ENCODE measurements at places on chromosomes 2 and 18.

DNA sequence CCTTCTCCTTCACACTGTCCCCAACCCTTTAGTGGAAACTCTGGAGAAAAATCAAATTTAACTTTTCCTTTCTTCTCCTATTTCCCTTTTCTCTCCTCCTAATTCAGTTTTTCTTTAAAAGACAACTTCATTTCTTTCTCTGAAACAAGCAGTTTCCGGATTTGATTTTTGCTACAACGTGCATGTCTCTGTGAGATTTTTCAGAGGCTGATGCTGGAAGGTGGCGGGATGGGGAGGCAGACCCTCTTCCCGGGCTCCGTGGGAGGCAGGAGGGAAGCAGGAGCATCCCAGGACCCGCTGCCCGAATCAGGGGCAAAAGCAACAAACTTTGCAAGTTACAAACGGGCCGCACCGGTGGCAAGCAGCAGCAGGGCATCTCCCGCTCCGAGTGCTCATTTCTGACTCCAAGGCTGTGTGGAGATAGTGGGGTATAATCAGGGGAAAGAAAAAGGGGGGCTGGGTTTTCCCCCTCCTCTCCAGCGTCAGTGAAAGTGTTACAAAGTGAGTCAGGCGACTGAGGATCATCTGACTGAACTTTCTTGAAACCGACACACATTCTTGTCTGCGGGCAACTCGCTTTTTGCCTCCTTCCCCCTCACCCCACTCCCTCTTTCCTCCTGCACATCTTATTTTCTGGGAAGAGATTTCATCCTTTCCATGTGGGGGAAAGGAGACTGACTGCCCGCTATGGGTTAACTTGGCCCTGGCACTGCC, 6.4 kb downstream of the ZEB2 start:
- DNase-seq = no peak

DNA sequence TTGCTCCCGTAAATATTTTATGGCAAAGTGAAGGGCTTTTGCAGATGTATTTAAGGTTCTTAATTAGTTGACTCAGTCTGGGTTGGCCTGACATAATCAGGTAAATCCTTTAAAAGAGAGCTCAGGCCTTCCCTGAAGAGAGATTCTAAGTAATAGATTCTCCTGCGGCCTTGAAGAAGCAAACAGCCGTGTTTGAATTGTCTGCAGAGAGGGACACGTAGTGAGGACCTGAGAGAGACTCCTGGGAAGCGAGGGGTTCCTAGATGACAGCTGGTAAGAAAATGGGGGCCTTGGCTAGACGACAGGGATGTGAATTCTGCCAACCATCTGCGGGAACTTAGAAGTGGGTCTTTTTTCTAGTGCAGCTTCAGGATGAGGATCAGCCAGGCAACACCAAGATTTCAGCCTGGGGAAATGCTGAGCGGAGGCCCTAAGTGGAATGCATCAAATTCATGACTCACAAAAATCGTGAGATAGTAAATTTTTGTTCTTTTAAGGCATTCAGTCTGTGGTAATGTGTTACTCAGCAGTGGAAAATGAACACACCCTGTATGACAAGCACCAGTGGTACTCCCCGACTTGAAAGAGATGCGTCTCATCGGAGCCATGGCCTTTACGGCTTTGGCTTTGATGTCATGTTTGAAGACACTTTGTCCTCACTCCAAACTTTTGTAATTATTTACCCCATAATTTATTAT, 62.1 kb upstream of the SMIM21 start:
- no peak for DNase-seq

DNA sequence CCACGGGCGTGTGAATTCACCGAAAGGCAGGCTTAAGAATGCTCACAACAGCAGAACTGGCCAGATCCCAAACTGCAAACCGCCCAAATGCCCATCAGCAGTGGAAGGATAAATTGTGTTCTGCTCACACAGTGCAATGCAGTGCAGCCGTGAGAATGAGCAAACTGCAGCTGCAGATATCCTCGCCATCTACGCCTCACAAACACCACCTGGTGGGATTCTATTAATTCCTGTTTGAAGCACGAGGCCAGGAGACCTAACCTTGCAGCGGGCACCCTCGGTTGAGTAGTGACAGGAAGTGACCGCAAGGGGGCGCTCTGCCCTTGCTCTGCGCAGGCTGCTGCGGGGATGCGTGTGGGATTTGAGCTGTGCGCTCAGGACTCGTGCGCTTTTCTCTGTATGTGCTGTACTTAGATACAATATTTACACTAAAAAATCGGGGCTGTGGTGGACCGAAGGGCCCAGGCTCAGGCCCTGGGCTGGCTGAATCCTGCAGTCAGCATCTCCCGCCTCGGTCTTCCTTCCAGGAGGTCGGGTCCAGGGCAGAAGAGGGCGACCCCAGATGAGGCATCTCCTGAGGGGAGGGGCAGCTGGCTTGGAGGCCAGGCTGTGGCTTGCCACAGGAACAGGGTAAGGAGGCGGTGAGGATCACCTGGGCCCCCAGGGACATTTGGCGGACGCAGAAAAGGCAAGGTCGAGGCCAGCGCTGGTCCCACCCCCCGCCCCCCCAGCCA, 19.8 kb upstream of the PDIA6 start:
- DNase-seq = peak; percentile 76

DNA sequence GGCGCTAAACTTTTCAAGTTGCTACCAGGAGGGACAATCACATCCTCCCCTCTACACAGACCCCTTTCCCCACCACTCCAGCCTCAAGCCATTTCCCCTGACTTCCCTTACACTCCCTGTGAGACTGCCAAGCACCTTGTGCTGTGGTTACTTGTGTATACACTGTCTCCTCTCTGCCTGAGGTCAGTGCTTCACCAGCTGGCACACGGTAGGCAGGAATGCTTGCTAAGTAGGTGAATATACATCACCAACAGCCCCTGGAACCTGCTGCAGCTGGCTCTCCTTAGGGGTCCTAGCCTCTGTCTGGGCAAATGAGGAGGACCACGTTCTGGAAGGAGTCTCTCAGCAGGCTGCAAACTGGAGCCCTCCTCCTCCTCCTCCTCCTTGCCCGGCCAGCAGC, 38.3 kb upstream of the ACAA2 start:
- no peak for DNase-seq

GRCh38 chr18:57167617-57168308, 20.9 kb downstream of the BOD1L2 start:
- no peak for DNase-seq

DNA sequence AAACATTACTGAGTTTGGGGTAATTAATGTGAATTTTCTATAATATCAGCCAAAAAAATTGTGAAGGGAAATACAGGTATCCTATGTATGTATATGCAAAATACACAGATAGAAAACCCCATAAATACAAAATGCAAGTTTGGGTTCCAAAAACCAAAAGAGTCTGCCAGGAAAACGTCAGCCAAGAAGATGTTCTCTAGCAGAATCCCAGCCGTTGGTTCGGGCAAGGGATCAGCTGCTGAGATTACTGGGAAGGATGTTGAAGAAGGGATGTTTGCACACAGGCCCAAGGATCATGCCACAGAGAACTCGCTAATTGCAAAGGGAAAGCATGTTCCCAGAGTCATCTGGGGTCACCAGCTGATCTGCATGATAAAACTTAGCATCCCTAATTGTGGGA, 9.5 kb upstream of the ANO7 start:
- DNase-seq = no peak

- no peak for DNase-seq
Measured at GRCh38 chr2:184906709-184907108, 308.4 kb downstream of the ZNF804A start.

DNA sequence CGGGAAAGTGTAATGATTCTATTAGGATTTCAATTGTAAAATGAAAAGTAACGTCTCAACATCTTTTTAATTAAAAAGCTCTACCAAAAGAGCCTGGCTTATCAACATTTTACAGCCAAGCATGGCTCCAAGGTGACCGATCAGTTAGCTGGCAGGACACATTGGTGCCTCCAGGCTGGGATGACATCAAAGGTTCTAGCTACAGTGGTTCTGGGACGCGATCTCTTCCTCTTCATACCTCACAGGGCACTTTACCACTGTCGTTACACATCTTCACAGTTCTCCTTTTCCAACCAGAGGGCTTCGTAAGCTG, 693 bp downstream of the ORC2 start:
- no peak for DNase-seq

GRCh38 chr2:73968357-73968937, 16.3 kb upstream of the TET3 start:
- DNase-seq = no peak

DNA sequence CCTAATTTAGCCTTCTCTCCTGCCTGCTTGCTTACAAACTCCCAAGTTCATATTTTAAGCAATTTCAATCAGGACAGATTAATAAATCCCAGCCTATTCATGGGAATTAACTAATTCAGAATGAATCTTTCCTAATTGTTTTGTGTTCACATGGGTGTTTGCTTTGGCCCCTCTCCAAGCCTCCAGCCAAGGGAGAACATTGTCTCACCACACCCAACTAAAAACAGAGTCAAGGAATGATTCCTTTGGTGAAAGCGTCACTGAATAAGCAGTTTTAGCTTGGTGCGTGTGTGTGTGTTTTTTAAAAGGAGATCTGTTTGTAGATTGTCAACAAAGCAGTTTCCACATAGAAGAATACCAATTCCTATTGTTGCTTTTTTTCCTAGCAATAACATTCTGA, 43.0 kb upstream of the DSG1 start:
- no peak for DNase-seq

DNA sequence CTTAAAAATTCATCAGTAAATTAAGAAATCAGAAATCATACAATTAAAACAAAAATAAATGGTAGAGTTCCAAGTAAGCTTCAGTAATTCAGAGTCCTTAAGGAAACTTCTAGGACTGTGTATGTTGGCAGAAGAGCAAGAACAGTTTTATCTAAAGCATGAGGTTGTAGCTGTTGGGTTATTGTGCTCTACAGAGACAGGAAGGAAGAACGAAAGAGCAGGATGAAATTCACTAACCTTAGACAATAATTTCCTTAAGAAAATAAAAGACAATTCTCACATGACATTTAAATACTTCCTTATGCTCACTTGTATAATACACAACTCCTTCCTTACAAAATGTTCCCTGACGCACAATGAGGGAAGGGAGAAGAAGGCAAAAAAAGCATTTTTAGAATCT, 133.4 kb downstream of the STK39 start:
- DNase-seq = no peak

GRCh38 chr2:227183657-227184367, 19.4 kb downstream of the COL4A3 start:
- DNase-seq = no peak

- DNase-seq = peak; percentile 13
Measured at GRCh38 chr2:46873604-46874068, 42.0 kb downstream of the MCFD2 start.

DNA sequence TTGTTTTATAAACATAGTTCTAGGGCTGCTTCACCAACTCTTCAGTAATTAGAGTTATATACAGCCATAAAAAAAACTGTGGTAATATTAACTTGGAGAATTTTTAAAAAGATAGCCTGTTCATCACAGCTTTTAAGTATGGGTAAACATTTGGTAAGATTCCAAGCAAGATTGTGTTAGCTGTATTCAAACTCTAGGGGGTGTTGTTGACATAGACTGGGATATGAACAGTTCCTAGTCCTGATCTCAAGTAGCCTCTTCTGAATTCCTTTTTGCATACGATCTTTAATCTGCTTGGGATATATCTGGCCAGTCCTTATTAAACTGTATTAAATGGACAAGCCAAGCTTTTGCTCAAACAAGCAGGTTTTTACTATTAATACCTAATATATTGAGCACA, 13.4 kb downstream of the NOP58 start:
- no peak for DNase-seq

DNA sequence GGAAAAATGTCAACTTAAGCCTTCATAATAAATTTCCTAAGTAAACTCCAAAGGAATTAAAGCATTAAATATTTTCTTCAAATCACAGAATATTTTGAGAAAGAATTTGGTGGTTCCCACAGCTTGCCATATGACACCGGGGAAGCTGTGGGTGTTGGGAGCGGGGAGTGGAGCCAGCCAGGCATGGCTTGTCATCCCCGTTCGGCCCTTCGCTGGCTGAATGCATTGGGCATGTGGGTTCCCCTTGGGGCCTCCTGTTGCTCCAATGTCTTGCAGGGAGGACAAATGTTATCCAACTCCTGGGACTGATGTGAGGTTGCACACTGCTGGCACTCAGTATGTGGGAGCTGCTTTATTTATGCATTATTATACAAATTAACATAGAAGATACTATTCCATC, 18.6 kb downstream of the NGEF start:
- DNase-seq = no peak

Data from stimulated activated CD4-positive, alpha-beta T cell treated with anti-CD3 and anti-CD28 coated beads, Interleukin-4, amount 100 ng/mL, for 48 hours (primary cell).